ENCODE measurements at places on chromosomes 4 and X.

GRCh38 chrX:3346501-3347259 lies at the start of gene MXRA5:
Gene MXRA5, minus strand, starts transcription at chrX:3346652. Its CDS starts 2,819 bp downstream, at chrX:3343833.
- DNase-seq, result no peak

- no peak for DNase-seq
Measured at GRCh38 chr4:96649536-96649935, 809.6 kb downstream of the PDHA2 start.

- DNase-seq, result no peak
Measured at GRCh38 chr4:67049446-67049845, 495.9 kb downstream of the CENPC start.

DNA sequence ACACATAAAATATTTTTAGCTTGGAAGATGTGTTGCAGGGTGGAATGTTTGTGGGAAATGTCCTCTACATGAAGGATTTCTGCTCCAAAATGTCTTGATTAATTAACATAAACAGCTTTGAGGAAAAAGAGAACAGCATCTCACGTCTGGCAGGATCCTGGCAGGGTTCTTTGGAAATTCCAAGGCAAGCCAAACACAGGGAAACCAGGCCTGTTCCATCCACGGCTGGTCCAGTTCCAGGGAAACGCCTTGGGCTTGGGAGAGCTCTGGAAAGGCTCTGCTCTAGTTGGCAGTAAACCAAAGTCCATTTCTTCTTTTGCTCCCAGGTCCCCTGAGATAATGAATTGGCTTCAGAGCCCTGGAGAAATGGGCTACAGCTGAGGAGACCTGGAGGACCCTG lies 42.4 kb upstream of the GAB1 start:
- DNase-seq, result no peak

GRCh38 chr4:48112017-48112667 lies 21.9 kb downstream of the TXK start:
- no peak for DNase-seq

Data from AG04450 (cell line).